Body of pancreas (tissue), 4 donors: ENCODE measurements at places on chromosomes 13 and 19.

GRCh38 chr13:42524487-42525034 is 49.4 kb upstream of the TNFSF11 start:
- no peak for DNase-seq

GRCh38 chr13:43360892-43361610 is 337.7 kb downstream of the DNAJC15 start:
- no peak for DNase-seq

- no peak for DNase-seq
These were observed 178.8 kb upstream of the KL start for GRCh38 chr13:32837307-32837972.

GRCh38 chr19:35872180-35872579 is 3.8 kb downstream of the APLP1 start:
- DNase-seq, result no peak

DNA sequence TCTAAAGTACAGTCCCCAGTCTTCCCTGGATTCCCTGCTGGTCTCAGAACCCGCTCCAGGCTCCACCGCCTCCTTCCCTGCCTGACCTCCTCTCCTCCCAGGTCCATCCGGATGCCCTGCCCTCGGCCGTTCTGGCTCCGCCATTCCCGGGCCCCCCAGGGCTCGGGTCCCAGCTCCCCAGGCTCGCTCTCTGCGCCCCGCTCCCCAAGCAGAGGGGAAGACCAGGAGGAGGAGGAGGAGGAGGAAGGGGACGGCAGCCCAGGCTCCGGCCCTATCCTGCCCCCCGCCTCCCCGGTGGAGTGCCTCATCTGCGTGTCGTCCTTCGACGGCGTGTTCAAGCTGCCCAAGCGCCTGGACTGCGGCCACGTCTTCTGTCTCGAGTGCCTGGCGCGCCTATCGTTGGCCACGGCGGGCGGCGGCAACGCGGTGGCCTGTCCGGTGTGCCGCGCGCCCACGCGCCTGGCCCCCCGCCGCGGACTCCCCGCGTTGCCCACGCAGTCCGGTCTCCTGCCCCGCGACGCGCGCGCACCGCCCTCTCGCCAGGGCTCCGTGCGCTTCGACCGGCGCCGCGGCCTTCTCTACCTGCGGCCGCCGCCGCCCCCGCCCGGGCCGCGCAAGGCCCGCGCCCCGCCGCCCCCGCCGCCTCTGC is 647 bp downstream of the RNF225 start:
- no peak for DNase-seq

- DNase-seq, result no peak
These were observed 1.3 kb downstream of the MAN2B1 start for GRCh38 chr19:12665281-12665573.

DNA sequence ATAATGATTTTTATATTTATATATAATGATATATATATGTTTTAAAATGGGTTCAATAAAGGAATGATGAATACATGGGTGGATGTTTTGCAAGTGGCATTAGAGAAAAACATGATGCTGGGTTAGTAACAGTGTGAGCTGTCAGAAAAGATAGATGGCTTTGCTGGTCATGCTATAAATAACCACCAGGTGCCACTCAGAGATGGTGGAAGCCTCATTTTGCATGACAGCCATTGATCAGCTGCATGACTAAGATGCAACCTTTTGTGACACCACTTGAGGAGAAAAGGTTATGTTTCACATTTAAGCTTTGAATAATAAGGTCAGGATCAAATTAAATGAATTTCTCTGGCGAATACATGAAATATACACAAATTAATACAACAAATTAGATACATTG is 737.7 kb downstream of the PCDH9 start:
- no peak for DNase-seq

GRCh38 chr13:88085036-88085435 is 413.9 kb downstream of the SLITRK5 start:
- DNase-seq, result no peak

GRCh38 chr13:35695448-35695770 is 218.9 kb upstream of the MAB21L1 start:
- no peak for DNase-seq

- no peak for DNase-seq
These were observed 85.4 kb downstream of the SLC7A1 start for GRCh38 chr13:29509999-29510589.

GRCh38 chr19:39599116-39599515 is 3.2 kb upstream of the LGALS13 start:
- DNase-seq, result no peak

GRCh38 chr13:33740134-33740538 is 77.8 kb upstream of the RFC3 start:
- no peak for DNase-seq

- DNase-seq, result no peak
These were observed 20.0 kb downstream of the PEX11G start for GRCh38 chr19:7468840-7469239.

DNA sequence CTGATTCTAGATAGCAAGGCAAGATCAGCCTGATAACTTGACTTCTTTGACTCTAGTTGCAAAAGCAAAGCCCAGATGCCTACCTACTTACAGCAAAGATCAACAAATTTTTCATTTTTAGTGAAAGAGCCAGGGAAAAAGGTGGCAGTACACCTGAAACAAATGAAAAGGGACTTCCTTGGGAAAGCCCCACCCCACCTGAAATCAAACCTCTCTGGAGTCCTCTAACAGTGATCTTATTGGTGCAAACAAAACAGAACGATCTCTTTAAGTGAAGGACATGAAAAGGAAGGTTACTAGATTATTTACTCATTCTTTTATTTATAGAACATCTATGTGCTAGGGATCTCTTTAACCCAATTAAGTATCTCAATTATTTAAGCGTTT is 507 bp upstream of the LCP1 start:
- DNase-seq, result no peak

DNA sequence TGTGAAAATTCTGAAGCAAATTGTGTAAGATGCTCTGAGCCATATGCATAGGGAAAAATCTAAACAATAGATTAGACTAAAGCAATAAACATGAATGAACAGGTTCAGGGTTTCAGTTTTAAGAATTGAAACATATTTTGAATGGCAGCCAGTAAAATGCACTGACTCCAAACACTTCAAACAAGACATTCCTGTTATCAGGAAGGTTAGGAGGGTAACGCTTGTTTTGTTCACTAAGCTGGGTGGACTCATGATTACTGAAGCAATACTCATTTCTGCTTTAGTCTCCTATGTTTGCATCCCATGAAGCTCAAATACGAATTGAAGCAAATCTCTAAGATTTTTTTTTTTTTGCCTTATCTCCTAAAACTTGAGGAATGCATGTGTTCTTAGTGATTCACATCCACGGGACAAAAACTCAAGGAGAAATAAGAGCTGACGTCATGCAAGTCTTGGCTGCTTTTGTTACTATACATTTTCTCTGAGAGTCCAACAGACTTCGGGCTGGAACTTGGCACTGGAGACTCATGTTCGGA is 29.1 kb upstream of the IGFL4 start:
- no peak for DNase-seq

- DNase-seq, result peak; percentile 72
These were observed 7.9 kb downstream of the VASP start for GRCh38 chr19:45515081-45515624.
